ENCODE measurements at places on chromosomes 11 and 22.

- peak; percentile 77 for DNase-seq
Measured at GRCh38 chr11:117180661-117181585, 2.4 kb downstream of the SIDT2 start.

DNA sequence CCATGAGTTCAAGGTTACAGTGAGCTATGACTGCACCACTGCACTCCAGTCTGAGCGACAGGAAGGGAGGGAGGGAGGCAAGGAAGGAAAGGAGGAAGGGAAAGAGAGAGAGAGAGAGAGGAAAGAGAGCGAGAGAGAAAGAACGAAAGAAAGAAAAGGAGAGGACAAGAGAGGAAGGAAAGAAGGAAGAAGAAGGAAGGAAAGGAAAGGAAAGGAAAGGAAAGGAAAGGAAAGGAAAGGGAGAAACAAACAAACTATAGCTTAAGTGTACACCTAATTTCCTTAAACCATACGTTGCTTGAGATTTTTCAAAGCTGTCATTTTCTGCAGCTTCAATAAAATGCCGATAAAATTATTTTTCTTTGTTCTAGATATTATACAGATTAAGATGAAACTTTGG is 80.2 kb upstream of the APOA1 start:
- no peak for DNase-seq

DNA sequence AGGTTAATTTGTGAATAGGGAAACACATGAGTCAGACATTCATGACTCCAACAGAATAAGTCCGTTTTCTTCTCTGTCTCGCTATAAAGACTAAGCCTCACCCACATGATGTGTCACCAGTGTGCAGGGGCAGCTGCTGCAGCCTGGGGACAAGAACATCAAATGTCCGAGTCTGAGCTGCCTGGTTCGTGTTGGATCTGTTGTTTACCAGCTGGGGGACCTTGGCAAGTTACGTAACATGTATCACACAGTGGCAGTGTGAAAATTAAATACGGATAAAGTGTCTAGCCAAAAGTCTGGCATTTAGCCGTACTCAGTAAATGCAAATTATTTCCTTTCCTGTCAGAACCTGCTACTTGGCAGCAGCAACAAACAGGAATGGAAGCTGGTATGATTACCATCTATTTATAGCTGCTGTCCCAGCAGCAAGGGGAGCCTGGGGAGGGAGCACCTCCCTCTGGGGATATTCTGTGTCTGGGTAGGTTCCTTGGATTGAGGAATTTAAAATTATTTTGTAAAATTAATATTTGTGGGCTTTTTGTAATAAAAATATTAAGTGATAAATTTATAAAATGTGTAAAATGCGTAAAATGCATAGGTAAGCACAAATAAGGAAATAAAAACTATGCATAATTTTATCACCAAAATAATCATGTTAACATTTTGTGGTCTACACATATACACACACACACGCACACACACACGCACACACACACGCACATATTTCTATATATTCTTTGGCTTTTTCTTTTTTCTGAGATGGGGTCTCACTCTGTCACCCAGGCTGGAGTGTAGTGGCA is 1.3 kb upstream of the CLDN25 start:
- peak; percentile 63 for DNase-seq

GRCh38 chr22:25953919-25954318 is 211.9 kb downstream of the MYO18B start:
- DNase-seq = no peak

DNA sequence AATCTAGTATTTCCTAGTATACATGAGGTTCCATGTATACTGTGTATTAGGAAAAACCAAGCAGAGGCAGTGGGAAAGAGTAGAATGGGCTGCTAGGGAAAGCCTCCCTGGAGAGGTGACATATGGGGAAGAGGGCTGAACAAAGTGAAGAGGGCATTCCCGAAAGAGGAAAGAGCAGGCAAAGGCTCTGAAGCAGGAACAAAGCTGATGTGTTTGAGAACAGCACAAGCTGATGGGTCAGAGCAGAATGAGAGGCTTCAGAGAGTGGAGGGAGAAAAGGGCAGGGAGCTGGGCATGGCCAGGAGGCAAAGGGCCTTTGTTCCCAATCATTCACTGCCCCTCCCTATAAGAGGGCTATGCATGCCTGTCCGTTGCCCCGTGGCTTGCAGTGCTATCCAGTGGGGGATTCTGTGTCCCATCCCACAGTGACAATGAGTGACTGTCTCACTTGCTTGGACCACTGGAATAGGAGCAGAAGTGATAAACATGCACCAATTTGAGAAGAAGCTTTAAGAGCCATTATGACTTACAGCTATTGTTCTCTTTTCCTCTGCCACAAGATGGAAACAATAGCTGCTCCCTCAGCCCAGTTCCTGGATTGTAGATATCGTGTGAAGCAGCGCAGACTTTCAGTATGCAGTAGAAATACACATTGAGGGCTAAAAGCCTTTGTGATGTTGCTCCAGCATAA is 39.6 kb downstream of the GALNT18 start:
- no peak for DNase-seq

DNA sequence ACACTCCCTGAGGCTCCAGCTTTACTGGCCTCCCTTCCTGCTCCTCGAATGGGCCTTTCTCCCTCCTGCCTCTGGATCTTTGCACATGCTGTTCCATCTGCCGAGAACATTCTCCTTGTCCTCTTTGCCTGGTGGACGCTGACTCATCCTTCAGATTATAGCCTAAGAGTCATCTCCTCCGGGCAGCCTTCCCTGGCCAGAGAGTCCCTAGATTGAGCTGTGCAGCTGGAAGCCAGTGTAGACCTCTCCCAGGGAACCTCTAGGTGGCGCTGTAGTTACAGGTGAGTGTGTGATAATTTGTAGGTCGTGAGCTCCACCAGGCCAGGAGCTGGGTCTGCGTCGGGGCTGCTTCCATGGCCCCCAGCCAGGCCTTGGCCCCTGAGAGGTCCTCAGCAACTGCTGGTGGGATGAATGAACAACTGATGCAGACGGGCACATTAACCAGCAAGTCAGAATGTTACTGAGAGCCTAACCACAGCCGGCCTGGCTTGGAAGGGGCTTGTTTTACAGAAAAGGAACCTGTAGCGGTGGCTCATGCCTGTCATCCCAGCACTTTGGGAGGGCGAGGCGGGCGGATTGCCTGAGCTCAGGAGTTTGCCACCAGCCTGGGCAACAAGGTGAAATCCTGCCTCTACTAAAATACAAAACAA is 8.7 kb downstream of the PNPLA5 start:
- peak; percentile 90 for DNase-seq

GRCh38 chr22:50269970-50270665 is at the start of gene MAPK11:
Gene MAPK11, minus strand, starts transcription at chr22:50270380. Its CDS starts 88 bp downstream, at chr22:50270292.
- DNase-seq = no peak

DNA sequence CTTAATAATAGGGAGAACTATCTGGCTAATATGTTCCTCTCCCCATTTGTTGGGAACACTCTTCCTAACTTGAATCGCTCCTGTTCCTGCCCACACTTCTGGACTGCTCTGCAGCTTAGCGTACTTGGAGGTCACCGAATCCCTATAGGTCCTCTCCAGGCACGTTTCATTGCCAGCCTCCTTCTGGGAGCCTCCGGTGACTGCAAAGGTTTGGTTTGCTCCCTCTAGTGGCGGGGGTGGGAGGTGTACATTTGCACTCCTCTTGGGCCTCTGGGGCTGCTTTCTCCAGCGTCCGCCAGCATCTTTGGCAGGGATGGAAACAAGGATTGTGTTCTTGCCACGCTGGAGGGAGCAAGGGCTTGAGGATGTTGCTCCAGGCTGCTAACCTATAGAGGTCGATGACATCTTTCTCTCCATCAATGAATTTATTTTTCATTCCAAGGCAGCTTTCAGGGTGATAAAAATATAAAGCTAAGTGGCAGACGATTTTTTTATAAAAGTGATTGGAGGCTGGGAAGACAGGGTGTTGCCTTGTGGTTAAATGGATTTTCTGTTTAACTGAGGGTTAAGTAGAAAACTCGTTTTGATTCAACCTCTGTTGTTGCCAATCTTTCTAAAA is 48.7 kb downstream of the TSPAN18 start:
- peak; percentile 74 for DNase-seq

DNA sequence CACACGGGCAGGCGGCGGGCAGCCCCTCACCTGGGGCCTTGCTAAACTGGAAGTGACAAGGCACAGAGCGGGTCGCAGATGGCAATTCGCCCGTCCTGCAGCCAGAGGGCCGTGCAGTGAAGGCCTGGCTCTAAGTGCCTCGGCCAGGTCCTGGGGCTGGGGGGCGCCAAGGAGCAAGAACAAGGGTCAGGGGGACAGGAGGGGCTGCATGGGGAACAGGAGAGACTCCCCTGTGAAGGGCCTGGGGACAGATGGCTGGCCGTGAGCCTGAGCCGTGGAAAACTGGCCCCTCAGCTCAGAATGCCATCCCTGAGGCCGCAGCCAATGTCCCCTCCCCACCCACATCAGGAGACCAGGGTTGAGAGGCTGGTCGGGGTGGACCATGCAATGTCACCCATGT is 60.0 kb downstream of the RTL6 start:
- no peak for DNase-seq

GRCh38 chr11:1728931-1729691 is 21.3 kb downstream of the IFITM10 start:
- DNase-seq = no peak

DNA sequence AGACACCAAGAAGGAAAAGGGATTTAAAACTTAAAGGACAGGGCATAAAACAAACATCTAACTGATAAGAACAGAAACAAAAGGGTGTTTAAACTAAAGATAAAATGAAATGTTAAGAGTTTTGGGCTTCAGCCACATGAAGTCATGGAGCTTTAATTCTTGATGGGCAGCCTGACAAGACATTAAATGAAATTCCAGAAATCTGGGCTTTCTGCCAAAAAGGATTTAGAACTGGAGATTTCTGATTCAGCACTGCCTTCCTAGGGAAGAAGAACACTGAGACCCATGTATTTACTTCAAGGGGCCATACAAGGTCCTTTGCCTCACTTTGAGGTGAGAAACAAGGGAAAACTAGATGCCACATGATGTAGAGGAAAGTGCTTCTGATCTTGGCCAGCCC is 355.9 kb upstream of the RAG2 start:
- DNase-seq = peak; percentile 63

- no peak for DNase-seq
Measured at GRCh38 chr11:67227726-67228125, 38.5 kb upstream of the GRK2 start.

GRCh38 chr11:75635066-75635862 is 33.6 kb downstream of the MAP6 start:
- no peak for DNase-seq

GRCh38 chr22:25668437-25668836 is 73.6 kb upstream of the MYO18B start:
- DNase-seq = peak; percentile 89

All from MCF 10A (cell line).